ENCODE measurements at places on chromosomes 3 and 15. TPM values are rescaled to one million over a fixed set of nuclear protein-coding genes. Genes with fewer than 3 reads are reported as not detected.

The GPR171 gene
- total RNA-seq = 0.19 TPM

The RASGRF1 gene
- total RNA-seq = 0.28 TPM

The TLR9 gene
- not detected for total RNA-seq

The FETUB gene
- 10.8 TPM for total RNA-seq

The LINGO1 gene
- total RNA-seq = 1.6 TPM

The BTD gene
- total RNA-seq = 45.8 TPM

The TGM4 gene
- not detected for total RNA-seq

The AAGAB gene
- 13.5 TPM for total RNA-seq

The MESP2 gene
- total RNA-seq = not detected

The WDR72 gene
- 55.4 TPM for total RNA-seq

The CHDH gene
- 34.0 TPM for total RNA-seq

The ARNT2 gene
- total RNA-seq = 0.92 TPM

The STAB1 gene
- total RNA-seq = 198 TPM

The CACNA2D3 gene
- 0.08 TPM for total RNA-seq

The MUC4 gene
- total RNA-seq = not detected

The SLC24A5 gene
- not detected for total RNA-seq

The ASTE1 gene
- 4.6 TPM for total RNA-seq

The SCAMP5 gene
- 5.8 TPM for total RNA-seq

The ANKRD63 gene
- total RNA-seq = not detected

The SOX14 gene
- total RNA-seq = not detected

The CIB2 gene
- total RNA-seq = 2.2 TPM

The CNBP gene
- total RNA-seq = 162 TPM

The CCRL2 gene
- total RNA-seq = 9.0 TPM

The MYH15 gene
- 0.08 TPM for total RNA-seq

The CCDC9B gene
- 4.4 TPM for total RNA-seq

The HTR3E gene
- not detected for total RNA-seq

The SAMMSON gene
- total RNA-seq = not detected

Data from liver (tissue), 10 donors.